Ecto neural progenitor cell (in vitro differentiated cells): ENCODE measurements at places on chromosomes 7 and 10.

GRCh38 chr7:33452805-33453502 is 323.6 kb downstream of the BBS9 start:
- DNase-seq = no peak

DNA sequence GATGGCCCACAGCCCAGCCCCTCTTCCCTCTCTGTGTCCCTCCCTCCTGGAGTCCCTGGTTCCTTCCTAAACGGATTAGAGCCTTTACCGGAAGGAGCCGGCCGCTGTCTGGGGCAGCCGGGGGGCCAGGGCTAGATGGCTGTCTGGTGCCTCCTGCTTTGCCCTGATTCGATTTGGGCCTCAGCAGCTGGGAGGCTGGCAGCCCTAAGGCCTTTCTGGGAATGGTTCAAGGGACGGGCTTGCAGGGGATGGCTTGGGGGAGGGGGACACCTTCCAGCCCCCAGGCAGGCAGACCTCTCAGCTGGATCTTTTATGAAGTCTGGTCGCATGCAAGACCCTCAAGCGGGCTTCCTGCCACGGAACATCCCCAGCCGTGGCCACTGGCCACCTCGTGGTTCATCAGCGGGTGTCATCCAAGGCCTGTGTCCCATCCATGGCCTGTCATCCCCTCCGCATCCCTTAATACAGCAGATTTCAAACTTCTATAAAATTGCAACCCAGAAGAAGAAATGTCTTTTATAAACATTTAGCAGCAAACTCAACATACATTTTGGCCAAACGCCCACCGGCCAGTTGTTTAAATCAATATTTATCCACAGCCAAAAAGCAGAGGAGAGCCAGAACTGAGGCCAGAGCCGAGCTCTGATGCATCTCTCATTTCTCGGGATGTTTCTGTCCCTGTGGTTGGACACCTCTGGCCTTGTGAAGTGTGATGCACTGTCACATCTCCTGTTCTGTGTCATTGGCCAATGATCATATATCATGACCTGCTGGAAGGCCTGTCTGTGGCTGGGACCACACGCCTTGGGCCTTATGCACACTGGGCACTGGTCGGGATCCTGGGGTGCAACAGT is 52.0 kb downstream of the GTF2IRD1 start:
- no peak for DNase-seq

DNA sequence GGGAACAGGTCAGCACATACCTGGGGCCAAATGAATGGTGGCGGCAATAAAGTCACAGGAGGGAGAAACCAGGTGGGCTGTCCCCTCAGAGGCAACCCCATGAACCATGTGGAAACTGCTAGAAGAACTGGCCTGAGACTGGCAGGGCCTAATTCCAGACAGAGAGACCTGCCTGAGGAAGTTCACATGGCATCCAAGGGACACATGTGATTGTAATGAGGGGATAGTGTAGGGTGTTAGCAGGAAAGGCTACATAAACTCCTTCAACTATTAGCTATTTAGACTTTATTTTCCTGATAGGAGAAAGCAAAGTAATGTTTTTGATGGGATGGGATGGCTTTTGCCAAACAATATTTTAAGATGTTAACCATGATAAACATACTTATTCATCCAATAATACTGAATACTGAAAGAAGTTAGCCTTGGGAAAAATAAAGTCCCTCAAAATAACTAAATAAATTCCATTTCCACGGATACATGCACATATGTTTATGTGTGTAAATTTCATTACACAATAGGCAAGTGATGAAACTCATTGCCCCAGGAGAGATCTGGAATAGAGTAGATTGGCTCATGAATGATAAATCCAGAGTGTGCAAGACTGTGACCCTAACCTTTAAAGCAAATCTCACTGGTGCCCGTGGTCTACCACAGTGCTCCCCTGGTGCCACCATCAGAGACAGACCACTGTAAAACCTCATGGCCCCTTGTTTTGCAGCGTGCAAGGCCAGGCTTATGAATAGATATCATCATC is 137.0 kb downstream of the NRF1 start:
- DNase-seq = no peak

DNA sequence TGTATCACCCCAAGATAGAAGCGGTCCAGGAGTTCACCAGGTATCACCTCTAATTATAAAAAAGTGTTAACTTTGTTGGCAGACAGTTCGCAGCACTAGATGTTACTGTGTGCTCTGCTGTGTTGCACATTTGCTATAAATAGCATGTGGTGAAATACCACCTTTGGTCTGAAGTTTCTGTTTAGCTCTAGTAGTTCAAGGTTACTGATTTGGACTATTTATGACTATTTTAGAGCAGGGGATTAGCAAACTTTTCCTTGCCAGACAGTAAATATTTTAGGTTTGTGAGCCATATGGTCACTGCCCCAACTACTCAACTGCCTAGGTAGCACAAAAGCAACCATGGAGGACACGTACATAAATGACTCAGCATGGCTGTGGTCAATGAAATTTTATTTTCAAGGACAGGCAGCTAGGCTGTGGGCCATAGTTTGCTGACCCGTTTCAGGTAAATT is 16.5 kb downstream of the DENND10 start:
- no peak for DNase-seq

DNA sequence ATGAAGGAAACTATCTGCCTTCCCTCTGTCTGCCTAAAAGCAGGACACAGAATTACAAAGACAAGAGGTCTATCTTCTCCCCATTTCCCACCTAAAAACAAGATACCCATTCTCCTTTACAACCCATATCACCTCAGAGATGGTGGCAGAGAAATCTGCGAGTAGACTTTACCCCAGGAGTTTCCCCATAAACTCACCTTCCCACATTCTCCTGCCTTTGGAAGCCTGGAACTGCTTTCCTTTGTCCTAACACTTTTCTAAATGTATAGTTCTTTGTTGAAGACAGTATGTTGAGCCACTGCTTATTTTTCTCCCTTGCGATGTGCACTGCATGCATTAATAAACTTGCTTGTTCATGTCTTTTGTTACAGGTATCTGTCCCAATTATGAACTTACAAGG is 8.0 kb downstream of the SHTN1 start:
- no peak for DNase-seq
